MG63 (cell line): ENCODE measurements at places on chromosomes 5 and 9. TPM values are rescaled to one million over a fixed set of nuclear protein-coding genes. Genes with fewer than 3 reads are reported as not detected.
A peak's percentile ranks its signal among the peaks of the same experiment; 100 is the strongest.

SHLD3 gene
- 2.2 and 4.7 TPM in 2 replicates for total RNA-seq

- DNase-seq = no peak
Observed at GRCh38 chr9:13732290-13732689, 452.8 kb upstream of the MPDZ start.

DNA sequence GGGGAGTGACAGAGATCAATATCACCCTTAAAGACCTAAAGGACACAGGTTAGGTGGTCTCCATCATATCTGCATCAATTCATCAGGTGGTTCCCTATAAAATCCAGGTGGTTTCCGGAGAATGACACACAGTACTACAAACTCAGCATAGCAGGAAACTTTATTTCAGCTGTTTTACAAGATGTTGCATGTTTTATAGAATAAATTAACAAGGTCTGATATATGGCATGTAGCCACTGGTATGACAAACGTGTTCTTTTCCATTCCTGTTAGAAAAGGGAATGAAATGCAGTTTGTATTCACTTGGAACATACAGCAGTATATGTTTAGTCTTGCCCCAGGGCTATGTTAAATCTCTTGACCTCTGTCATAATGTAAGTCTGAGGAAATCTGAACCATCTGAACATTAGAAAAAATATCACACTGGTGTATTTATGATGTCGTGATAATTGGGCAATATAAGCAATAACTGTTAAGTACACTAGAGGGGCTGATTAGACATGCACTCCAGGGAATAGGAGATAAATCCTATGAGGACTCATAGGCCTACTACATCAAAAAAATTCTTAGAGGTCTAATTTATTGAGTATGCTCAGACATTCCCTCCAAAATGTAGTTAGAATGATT, 42.2 kb upstream of the TNFSF8 start:
- DNase-seq = no peak

FYB1 gene
- not detected in 2 replicates for total RNA-seq

DNA sequence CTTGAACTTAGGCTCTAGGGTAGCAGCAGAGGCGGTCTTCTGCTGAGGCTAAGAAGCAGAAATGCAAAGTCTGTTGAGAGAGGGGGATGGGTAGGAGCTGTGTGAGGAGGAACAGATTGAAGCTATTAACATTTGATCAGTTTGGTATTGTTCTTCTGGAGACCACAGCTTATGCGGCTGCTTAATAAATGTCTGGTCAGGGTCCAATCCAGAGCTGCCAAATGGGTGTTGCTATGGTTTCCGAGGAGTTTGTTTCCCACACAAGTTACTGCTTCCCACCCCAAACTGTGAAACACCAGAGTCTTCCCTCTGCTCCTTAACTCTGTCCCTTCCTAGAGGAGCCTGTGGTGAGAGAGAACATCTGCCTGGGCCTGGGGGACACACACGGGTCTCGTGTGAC, 142.2 kb upstream of the KLF4 start:
- no peak for DNase-seq

DNA sequence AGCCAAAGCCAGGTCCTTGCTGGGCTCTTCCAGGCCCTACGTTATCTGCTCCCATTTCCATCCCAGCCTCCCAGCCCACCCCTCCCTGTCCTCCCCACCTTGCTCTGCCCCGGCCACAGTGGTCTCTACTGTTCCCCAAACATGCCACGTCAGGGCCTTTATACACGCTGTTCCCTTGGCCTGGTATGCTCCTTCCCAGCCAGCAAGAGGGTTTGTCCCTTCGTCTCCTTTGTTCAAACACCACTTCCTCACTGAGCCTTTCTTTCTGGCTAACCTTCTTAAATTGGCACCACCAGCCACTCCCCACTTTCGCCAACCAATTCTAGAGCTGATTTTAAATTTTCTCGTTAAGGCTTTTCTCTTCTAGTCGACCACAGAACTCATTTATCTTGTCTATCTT, 9.8 kb downstream of the SH2D3C start:
- no peak for DNase-seq

RBM27 gene
- 27.2 and 36.4 TPM in 2 replicates for total RNA-seq

DNA sequence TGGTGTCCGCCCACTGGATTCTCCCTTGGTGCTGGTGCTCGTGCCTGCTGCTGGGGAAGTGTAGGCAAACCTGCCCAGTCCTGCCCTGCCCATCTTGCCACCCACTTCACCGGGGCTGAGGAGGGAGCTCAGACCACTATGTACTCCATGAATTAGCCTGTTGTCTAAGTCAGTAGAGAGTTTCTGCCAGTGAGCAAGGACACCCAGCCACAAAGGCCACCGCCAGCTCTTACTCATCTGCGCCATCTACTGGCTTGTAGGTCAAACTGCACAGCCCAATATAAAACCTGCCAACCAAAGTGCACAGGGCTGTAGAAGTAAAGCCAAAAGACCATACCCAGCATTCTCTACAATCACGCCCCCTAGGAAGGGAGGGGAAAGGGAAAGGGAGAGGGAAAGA, 102.3 kb downstream of the GLIS3 start:
- DNase-seq = no peak

ALDH7A1 gene
- 103 and 107 TPM in 2 replicates for total RNA-seq

DNA sequence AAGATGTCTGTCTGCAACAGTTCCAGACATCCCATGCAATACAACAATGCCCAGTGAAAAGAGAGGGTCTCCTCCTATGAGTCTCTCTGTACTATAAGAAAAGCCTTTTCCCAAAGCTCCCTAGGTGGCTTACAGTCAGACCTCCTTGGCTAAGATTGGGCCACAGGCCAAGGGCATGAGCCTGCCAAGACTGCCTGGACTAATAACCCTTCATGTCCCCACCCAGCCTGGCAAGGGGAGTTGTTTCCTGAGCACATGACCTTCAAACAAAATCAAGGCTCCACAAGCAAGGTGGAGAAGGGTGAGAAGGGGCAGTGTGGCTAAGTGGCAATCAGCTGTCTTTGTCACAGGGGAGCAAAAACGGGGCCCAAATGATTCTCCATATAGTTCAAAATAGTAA, 75.6 kb upstream of the ZSWIM6 start:
- peak; percentile 86 for DNase-seq

CMBL gene
- 23.3 and 29.1 TPM in 2 replicates for total RNA-seq

- DNase-seq = no peak
Observed at GRCh38 chr9:112006361-112007020, 109.9 kb downstream of the UGCG start.

DNA sequence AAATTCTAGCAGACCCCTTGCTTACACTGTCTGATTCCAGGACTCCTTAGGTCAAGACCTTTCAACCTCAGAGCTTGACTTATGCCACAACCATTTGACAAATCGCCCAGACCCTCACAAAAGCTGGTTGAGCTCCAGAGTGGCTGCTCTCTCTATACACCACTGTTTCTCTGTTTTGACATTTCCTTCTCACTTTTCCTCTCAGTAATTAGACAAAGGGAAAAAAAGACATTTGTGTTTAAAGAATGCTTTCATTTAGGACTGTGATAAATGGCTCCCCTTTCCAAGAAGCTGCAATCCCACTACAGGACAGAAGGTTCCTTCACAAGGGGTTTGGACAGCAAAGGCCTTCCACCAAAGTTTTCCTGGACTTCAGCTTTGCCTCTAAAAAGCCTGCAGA, 601.3 kb downstream of the NR2F1-AS1 start:
- DNase-seq = no peak

DNA sequence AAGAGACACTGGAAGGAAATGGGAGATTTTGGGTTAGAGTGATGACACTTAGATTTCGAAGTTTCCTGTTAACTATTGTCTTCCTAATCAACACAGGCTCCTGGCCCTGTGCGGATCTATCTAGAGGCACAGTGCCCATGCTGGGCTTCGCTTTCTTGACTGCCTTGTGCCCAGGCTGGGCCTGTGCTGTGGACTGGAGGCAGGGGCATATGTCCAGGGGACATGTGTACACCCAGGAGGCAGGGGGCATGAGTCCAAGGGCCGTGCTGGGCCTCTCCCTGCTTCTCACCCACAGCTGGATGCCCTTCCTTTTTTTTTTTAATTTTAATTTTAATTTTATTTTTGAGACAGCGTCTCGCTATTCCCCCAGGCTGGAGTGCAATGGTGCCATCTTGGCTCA, 37.6 kb downstream of the EHMT1 start:
- DNase-seq = no peak

DNA sequence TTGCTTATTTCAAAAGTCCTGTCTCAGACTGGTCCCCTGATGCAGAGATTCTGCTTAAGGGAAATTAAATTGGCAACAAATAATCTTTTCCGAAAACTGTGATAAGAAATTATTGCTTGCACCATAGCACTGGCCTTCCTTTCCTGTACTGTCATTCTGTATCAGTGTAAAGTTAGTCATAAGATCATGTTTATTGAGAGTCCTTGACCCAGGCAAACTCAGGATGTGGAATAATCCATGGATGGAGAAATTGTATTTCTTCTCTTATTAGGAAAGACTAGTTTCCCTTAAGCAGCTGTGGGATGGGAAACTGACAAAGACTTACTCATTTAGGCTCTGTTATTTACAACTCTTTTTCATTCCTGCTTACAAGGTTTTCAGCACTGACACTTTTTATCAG, 83.0 kb upstream of the RANBP6 start:
- no peak for DNase-seq

CTXN3 gene
- total RNA-seq = not detected in 2 replicates

DNA sequence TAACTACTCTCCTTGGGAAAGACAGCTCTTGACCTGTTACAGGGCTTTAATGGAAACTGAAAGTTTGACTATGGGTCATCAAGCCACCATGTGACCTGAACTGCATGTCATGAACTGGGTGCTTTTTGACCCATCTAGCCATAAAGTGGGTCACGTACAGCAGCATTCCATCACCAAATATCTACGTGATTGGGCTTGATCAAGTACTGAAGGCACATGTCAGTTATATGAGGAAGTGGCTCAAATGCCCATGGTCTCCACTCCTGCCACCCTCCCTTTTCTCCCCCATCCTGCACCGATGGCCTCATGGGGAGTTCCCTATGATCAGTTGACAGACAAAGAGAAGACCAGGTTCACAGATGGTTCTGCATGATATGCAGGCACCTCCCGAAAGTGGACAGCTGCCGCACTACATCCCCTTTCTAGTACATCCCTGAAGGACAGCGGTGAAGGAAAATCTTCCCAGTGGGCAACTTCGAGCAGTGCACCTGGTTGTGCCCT, 7.3 kb upstream of the FCN1 start:
- no peak for DNase-seq

- no peak for DNase-seq
Observed at GRCh38 chr5:29002481-29002880, 1964.1 kb upstream of the CDH9 start.

GRCh38 chr5:138952962-138953361, 77.8 kb upstream of the LRRTM2 start:
- DNase-seq = no peak

PLAC8L1 gene
- total RNA-seq = not detected in 2 replicates

DNA sequence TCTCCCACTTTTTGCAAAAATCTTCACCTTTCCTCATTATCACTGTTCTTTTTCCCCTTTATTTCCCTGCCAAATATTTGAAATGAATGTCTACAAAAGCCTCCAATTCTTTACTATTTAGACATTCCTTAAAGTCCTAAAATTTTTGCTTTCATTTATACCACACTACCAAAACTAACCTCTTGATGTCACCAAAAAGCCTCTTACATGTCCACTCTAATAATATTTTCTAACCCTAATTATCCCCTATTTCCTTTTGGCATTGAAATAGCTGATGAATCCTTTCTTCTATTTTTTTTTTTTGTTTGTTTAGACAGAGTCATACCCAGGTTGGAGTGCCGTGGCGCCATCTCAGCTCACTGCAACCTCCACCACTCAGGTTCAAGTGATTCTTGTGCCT, 32.3 kb upstream of the NRG2 start:
- DNase-seq = peak; percentile 9

GRCh38 chr9:127884427-127884911, 7.0 kb upstream of the AK1 start:
- DNase-seq = no peak

DNA sequence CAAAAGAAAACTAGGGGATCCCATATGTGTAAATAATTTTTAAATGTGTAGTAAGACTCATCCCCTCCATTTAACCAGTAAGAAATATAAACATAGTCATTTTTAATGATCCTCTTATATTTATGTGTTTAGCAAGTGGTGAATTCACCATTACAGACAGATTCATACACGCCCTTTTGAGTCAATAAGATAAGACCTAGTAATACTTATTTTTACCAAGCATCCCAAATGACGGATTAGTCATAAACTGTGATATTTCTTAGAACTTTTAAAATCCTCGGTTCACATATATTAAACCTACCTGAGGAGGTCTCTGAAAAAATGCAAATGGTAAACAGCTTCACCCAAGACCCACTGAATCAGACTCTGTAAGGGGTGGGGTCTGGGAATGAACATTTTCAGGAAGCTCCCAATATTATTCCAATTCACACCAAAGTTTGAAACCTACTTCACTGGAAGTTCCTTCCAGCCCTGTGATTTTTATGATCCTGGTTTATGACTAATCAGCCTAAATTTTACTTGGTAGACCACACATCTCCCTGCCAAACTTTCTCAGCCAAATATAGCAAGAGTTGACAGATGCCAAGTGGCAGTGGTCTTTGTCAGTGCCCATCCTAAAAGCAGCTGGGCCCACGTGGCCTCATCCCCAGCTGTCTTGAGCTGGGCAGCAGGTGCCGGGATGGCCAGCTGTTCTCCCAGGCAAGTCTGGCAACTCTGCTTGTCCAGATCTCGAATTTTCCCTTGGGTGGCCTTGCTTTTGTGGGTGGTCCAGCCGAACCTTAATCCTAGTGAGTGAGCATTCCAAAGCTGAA, 559.0 kb upstream of the RGMB start:
- DNase-seq = peak; percentile 91

GRXCR2 gene
- not detected in 2 replicates for total RNA-seq

AK8 gene
- total RNA-seq = 0.15 and 1.9 TPM in 2 replicates

IL33 gene
- 0.25 and 0.69 TPM in 2 replicates for total RNA-seq

MYOT gene
- total RNA-seq = not detected in 2 replicates

GRCh38 chr5:93584596-93585040, 1.6 kb downstream of the NR2F1 start:
- peak; percentile 50 for DNase-seq

GRCh38 chr5:54991416-54991815, 6.0 kb upstream of the ESM1 start:
- no peak for DNase-seq

DNA sequence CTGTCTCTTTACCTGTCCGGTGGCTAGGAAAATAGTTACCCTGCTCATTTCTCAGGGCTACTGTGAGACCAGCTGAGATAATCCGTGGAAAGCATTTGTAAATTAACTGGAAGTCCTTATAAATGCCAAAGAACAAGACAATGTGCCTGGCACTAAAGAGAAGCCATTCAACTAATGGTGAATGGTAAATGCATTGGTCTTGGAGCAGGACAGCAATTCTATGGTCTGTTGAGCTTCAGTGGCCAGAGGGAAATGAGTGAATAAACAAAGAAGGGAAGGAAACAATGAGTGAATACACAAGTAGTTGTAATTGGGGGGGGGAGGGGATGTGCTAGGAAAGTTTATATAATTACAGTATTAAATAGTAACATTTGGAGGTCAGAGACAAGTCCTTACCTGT, 353.6 kb downstream of the SEMA5A start:
- DNase-seq = no peak

PPP2R2B gene
- total RNA-seq = 3.9 and 9.1 TPM in 2 replicates

- no peak for DNase-seq
Observed at GRCh38 chr5:83714810-83715209, 5.8 kb downstream of the HAPLN1 start.
